ENCODE measurements at places on chromosomes 2 and 18.

DNA sequence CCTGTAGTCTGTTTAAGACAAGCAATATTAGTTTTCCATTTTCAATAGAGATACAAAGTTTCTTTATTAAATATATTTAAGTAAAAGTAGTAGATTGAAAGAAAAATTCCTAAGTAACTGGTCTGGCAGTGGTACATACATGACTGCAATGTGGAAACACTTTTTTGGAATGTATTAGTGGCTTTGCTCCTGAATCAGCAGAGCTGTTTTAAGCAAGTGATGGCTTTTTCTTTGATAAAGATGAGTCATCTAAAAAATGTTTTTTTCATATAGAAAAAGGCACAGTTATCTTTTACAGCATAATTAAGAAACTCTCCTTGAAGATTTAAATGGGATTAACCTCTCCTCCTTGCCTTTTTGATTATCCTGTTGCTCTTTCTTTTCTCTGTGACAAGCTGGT is 34.9 kb downstream of the KDM3A start:
- peak; percentile 32 for DNase-seq

DNA sequence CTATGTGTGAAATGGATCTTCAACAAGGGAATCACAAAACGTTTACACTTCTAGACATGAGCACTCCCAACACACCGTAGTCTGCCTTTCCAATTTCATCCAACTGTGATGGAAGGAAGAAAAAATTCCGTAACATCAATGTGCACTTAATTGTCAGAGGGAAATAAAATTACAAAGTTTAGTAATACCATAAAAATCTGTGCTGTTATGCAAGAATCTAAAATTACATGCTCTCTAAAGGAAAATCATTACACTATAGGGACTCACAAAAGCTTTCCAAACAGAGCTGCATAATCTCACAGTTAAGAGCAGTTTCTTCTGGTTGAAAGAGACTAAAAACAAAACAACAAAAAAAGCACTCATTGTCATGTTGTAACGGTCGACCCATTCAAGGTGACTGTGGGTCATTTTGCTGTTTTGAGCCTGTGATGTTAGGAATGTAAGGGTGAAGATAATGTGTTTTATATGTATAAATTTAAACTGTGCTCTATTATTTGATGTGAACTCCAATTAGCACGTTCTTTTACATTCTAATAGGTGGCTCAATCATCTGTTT is 698.0 kb downstream of the TDRD15 start:
- peak; percentile 74 for DNase-seq

- DNase-seq: no peak
These were observed 53.7 kb downstream of the SGPP2 start for GRCh38 chr2:222477962-222478608.

GRCh38 chr2:100983684-100984310 is 18.3 kb upstream of the RPL31 start:
- peak; percentile 51 for DNase-seq

- no peak for DNase-seq
These were observed 191.9 kb downstream of the LOXHD1 start for GRCh38 chr18:46464926-46465655.

- DNase-seq: peak; percentile 44
These were observed 56.2 kb downstream of the EDAR start for GRCh38 chr2:108932736-108933332.
